ENCODE measurements at places on chromosomes 4 and X. TPM values are rescaled to one million over a fixed set of nuclear protein-coding genes. Genes with fewer than 3 reads are reported as not detected.

Gene SSX4B
- polyA plus RNA-seq: not detected

GRCh38 chr4:121448231-121448630, 67.4 kb upstream of the QRFPR start:
- DNase-seq: no peak

DNA sequence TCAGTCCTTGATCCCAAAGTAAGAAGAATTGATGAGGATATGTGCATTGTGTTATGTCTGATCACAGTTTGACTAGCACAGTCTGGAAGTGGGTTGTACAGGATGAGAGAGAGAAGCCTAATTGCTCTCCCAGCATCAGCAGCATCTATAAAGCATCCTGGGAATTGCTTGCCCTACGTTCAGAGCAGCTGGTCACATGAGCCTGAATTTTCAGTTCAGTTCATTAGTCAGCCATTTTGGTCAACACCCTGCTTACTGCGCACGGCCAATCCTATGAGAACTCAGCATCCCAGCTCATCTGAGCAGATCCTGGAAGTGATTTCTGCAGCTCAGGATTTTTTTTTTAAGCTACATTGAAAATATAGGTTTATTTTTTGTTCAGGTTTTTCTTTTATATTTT, at the start of gene RUFY3:
RUFY3 (plus strand) TSS at position 218 of the 400 bp plus-strand sequence. CDS start 610 bp downstream, outside the sequence.
- peak; percentile 61 for DNase-seq

DNA sequence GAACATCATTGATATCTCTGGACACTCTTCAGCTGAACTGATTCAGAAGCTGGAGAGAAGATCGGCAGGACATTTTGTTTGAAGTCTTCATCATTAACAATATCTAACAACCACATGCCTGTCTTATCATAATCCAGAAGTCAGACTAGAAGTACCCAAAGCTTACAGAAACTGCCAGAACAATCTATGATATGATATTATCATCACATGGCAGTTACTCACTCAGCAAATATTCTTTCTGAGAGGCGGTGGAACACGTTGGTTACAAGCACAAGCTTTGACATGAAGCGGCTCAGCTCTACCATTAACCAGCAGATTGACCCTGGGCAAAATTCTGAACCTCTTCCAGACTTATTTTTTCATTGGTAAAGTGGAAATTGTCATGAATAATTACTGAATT, 69.4 kb upstream of the KIT start:
- DNase-seq: no peak

Gene GDI1
- polyA plus RNA-seq: 113 TPM

- no peak for DNase-seq
Observed at GRCh38 chr4:40227284-40227683, 30.5 kb downstream of the RHOH start.

Gene SLC7A11
- polyA plus RNA-seq: 0.33 TPM

Gene RXFP1
- polyA plus RNA-seq: 0.93 TPM

- no peak for DNase-seq
Observed at GRCh38 chr4:101604976-101605375, 185.6 kb upstream of the BANK1 start.

- no peak for DNase-seq
Observed at GRCh38 chrX:135086197-135086854, 34.0 kb downstream of the ETDB start.

- no peak for DNase-seq
Observed at GRCh38 chrX:17617806-17618205, 119.5 kb upstream of the SCML1 start.

- DNase-seq: peak; percentile 69
Observed at GRCh38 chrX:319579-320125, 1.1 kb upstream of the GTPBP6 start.

DNA sequence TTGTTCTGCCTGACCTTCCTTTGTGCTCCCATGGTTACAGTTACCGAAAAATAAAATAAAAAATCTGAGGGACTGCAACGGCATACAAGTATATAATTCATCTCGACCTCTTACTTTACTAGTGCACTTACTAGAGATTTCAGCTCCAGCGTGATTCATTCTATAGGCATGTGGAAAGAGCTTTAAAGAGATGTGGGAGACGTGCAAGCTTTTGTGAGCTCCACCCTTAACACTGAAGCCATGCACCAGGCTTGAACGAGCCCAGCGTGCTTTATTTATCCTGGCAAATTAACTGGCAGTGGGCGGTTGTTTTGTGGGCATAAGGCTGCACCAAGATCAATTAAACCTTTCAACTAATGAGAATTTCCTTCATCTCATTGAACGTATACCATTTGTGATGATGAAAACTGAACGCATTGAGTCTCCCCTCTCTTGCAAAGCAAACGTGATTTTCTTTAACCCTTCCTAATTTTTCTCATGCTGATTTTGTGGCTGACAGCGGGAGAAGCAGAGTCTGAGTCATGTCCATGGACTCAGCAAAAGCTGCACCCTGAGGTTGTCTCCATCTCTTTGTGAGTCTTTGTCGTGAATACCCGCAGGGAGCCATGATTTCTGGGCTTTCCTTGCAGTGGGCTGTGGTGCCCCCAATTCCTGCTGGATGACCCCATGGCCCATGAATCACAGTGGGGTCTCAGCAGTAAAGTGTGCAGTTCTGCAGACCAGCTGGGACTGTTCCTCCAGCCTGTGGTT, 60.1 kb downstream of the MXRA5 start:
- DNase-seq: no peak

DNA sequence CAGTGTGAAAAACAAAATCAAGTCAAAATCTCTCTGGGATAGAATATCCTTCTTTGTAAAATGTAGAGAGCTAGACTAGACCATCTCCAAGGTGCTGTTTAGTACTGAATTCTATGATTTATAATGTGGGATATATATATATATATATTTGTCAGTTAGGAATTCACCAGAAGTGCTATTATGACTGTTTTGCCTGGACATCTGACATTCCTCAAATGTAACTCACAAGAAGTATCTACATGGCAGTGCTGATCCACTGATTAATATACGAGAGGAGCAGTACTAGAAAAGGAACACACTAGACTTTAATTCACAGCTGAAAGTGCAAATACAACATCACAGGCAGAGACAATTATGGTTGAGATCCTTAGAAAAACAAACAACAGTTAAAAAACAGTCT, 208.9 kb downstream of the GBA3 start:
- DNase-seq: no peak

Gene DACH2
- polyA plus RNA-seq: 0.53 TPM

DNA sequence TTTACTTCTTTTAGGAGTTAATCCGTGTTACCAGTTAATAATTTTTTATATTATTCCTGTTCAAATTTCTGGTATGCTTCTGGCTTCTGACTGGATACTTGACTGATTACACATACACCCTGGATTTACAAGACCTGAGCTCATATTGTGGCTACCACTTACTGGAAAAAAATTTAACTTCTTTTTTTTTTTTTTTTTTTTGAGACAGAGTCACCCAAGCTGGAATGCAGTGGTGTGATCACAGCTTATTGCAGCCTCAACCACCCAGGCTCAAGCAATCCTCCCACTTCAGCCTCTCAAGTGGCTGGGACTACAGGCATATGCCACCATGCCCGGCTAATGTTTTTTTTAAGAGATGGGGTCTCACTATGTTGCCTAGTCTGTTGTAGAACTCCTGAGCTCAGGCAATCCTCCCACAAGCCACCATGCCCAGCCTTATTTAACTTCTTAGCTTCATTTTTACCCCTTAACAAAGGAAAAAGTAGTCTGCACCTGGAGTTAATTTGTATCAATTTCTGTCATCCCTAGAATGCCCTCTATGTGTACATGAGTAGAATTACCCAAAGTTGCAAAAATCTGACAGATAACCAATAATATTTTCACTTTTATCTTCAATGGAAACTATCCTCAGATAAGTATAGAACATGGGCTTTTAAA, 50.3 kb downstream of the TMEM165 start:
- DNase-seq: no peak

DNA sequence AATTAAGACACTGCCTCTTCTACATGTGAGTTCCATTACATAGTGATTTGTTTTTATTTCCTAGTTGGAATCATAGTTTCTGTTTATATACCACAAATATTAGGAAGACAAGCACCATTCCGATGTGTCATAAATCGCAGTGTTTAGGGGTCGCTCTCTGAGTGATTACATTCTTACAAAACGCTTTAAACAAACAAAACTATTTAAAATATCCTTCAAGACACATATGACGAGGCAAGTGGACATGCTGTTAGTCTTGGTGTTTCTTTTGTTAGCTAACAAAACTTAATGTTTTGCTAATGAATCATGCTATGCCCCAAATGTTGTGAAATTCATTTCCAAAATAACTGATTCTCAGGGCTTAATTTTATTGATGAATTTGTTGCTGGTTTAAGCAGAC, 1219.3 kb upstream of the PRKX start:
- no peak for DNase-seq

DNA sequence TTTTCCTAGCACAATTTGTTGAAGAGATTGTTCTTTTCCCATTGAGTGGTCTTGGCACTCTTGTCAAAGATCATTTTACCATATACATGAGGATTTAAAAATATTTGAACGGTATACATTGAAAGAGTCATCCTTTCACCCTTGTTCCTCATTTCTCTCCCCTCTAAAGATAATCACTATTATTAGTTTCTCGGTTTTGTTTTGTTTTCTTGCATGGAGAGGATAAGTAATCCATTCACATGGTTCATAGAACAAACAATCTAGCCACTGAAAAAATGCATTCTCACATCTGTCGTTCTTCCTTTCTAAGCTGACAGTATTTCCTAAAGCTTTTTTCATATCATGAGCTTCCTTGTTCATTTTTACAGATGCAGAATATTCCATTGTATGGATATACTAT, 39.2 kb upstream of the MSMO1 start:
- DNase-seq: no peak

GRCh38 chr4:139647184-139647583, 18.4 kb upstream of the MGST2 start:
- no peak for DNase-seq

DNA sequence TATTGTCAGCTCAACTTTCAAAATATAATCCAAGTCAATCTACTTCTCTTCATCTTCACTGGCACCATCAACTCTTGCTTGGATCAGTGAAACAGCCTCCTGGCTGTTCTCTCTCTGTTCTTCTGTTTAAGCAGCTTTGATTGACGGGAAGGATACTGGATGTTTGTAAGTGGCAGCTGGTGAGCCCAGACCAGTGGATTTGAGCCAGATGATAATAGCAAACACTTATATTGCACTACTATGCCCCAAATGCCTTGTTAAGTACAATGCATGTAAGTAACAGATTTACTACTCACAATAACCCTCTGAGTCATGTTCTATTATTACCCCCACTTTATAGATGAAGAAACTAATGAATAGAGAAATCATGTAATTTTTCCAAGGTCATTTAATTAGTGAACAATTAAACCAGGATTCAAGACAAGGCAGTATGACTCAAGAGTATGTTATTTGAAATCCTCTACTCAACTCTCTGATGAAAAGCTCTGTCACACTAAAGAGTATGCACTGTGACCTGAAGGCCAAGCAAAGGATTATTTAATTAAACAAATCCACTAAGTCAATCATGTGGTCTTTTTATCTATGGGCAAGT, 44.8 kb downstream of the SPANXN3 start:
- no peak for DNase-seq

Gene GLRB
- polyA plus RNA-seq: 0.71 TPM

Gene OTC
- 2.2 TPM for polyA plus RNA-seq

Gene CFAP47
- 0.12 TPM for polyA plus RNA-seq

- DNase-seq: no peak
Observed at GRCh38 chrX:63754136-63754859, 30.7 kb downstream of the ARHGEF9 start.

- DNase-seq: no peak
Observed at GRCh38 chrX:27675493-27675892, 85.3 kb downstream of the DCAF8L2 start.

- DNase-seq: no peak
Observed at GRCh38 chr4:4480685-4481398, 61.0 kb downstream of the STX18 start.

GRCh38 chrX:45191383-45191782, 9.3 kb downstream of the DIPK2B start:
- DNase-seq: no peak

- DNase-seq: no peak
Observed at GRCh38 chr4:168057412-168057811, 34.9 kb upstream of the ANXA10 start.

GRCh38 chr4:140719686-140720085, 36.5 kb downstream of the TBC1D9 start:
- DNase-seq: no peak

- no peak for DNase-seq
Observed at GRCh38 chr4:100948911-100949310, 398.4 kb downstream of the PPP3CA start.

GRCh38 chr4:138039010-138039409, 203.1 kb downstream of the SLC7A11 start:
- DNase-seq: no peak

- no peak for DNase-seq
Observed at GRCh38 chr4:160233141-160233540, 1130.3 kb downstream of the RAPGEF2 start.

DNA sequence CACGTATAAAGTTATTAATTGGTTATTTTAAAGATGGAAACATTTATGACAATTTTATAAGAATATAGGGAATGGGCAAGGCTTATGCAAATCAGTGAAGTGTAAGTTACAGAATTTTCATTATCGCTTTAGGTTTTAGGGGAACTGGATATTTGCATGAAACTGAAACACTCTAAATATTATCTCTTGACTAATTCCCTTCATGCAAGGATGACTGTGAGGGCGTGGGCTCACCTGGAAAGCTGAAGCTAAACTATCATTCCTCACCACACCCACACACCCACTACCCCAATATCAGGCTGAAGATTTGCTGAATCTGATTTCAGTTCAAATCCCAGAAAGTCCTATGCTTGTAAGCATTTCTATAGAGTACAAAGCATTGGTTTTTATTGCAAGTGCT, 81.7 kb upstream of the ARHGAP24 start:
- DNase-seq: no peak

DNA sequence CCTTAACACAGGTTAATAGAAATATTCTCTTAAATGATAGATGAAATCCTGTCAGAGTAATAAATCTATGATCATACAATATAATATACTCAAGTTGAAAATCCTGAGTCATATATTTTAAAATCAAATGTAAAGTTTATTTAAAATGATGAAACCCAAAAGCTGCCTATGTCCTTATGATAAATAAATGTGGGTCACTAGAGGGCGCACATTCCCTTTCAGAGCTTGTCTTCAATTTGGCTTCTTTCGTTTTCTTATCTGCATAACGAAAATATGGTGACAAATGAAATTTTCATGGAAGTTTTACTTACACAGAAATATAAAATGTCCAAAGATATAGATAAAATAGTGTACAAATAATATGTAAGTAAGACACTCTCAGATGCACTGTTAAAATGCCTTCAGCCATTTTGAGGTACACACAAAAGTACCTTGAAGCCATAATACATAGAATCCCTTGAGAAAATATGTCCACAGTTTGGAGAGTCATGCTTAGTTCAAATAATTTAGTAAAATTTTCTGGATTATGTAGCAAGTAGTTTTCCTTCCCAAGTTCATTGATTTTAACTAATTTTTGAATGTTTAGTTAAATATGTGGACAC, 680.4 kb downstream of the DMD start:
- DNase-seq: peak; percentile 18
